Fibroblast of skin of left quadriceps (primary cell): ENCODE measurements at places on chromosomes 7 and 10.

- no peak for DNase-seq
These were observed 461.0 kb downstream of the IPMK start for GRCh38 chr10:57806675-57807074.

GRCh38 chr7:42910306-42910705, 1.6 kb downstream of the C7orf25 start:
- DNase-seq, result no peak

- DNase-seq, result no peak
These were observed 567.2 kb downstream of the DNAJB9 start for GRCh38 chr7:109136893-109137292.

- no peak for DNase-seq
These were observed 236.8 kb upstream of the LRRN3 start for GRCh38 chr7:110854166-110854565.

DNA sequence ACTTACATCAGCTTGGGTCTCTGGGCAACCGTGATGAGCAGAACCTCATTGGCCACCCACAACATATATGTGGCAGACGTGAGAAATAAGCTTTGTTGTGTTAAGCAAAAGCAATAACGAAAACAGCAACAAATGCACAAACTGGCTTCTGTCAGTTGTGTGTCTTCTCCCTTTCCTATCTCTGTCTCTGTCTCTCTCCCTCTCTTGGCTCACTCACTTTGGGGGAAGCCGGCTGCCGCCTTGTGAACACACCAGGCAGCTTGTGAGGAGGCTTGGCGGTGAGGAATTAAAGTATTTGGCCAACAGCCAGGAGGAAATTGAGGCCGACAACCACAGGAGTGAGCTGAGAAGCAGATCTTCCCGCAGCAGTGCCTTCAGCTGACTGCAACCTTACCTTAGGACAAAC, 21.9 kb upstream of the CDCA7L start:
- DNase-seq, result no peak

- DNase-seq, result no peak
These were observed 124.5 kb downstream of the UBE2H start for GRCh38 chr7:129828078-129828762.

DNA sequence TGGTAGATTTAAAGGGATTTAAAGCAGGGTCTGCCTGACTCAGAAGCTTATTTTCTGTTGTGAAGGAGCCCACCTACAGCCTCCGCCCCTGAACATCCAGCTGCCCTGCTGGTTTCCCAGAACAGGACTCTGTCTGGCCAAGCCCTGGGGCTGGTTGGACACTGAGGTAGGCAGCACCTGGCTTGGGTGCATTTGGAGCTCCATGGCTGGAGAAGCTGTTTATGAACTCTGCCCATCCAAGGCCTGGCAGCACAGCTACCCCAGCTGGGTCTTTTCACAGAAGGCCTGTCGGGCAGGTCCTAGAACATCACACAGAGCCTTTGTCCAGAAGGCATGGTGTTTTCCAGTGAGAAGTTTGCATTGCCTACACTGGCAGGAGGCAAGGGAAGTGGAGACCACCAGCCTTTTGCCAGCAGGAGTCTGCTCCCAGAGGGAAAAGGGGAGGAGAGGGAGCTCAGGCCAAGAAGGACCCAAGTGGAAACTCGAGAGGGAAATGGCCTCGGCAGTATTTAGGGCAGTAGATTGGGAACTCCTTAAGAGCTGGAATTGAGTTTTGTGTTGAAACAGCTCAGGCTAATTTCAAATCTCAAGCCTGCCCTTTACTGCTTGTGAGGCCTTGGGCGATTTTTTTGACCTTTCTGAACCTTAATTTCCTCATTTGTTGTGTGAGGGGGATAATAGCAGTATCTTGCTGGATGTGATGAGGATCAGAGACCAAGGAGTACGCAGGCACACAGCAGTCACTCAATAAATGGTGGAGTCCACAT, 12.3 kb upstream of the PDCD4 start:
- no peak for DNase-seq

DNA sequence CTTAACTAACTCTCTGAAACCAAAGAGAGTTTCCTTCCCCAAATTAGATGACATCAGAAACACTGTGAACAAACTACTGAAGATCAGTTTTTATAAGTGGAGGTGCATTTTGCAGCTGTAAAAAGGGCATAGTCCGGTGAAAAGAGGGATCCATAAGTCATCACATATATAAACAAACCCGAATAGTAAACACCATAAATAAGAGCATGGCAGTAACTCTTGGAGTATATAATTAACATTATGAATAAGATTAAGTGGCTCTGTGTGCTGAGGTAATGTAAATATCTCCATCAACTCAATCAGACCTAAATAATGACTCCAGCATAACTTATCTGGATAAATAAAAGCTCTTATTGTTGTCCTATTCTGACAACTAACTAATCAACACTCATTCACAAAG, 43.0 kb upstream of the SHTN1 start:
- no peak for DNase-seq

DNA sequence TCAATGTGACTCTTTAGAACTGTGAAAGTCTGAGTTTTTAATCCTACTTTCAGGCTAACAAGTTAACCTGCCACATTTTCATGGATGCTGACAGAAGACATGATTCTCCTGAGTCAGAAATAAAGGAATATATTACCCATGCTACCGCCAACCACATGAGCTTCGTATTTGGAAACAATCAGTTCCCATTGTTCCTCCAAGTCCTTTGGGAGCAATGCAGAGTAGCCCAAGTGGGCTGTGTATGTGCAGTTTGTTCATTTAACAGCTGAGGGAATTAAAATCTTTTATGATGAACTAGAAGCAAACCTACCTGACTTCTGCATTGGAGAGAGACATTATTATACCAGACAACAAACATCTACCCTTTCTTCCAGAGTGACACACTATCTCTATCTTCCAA, 169.3 kb upstream of the BET1 start:
- no peak for DNase-seq

DNA sequence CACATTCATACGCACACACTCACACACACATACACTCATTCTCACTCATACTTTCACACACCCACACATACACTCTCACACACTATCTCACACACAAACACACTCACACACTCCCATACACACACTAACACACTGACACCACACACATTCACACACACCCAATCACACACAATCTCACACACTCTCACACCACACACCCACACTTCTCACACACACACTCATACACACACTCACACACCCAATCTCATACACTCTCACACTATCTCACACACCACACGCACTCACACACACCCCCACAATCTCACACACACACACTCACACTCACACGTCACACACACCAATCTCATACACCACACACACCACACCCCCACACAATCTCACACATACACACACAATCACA, 71.0 kb downstream of the GLRX3 start:
- no peak for DNase-seq
